BE2C (cell line): ENCODE measurements at places on chromosomes 12 and 14.

DNA sequence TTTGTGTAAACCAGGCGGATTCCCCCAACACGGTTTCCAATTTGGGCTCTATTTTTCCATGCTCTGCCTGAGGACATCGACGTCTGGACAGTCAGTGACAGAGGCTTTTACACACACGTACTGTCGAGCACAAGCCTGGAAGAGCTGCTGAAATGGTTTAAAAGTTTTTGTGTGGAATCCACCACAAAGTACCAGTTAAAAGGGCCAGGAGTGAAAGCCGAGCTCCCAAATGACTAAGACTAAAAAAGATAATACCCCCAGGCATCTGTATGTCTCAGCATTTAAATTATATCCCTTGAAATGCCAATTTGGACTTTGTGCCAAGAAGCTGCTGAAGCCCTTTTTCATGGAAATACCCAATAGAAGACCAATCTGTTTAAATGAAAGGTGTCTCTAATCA is 173.2 kb downstream of the EGLN3 start:
- no peak for DNase-seq

DNA sequence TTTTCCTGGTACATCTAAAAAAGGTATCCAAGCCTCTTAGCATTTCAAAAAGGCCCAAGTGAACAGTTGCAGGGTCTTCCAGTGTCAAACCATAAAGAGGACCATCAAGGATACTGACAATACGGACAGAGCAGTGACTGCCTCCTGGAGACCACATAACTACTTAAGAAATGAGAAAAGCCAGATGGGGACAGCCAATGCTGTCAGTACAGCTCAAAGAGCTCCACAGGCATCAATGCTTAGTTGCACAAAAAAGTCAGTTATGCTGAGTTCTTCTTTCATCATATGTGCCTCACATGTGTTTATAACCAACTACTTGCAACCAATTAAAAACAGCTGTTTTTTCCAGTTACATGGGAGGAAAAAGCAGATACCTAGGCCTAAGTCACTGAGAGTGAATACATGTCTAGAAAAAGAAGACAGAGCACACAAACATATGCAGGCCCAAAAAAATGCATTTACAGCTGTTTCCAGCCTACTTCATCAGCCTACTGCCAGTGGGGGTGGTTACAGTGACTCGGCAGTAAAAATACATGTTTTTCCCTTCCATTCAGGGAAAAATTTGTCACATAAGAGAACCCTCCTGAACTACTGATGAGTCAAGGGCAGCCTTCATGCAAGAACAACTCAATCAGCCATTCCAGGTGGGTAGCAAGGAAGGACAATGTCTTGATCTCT is 84.0 kb downstream of the DCAF5 start:
- DNase-seq: no peak

DNA sequence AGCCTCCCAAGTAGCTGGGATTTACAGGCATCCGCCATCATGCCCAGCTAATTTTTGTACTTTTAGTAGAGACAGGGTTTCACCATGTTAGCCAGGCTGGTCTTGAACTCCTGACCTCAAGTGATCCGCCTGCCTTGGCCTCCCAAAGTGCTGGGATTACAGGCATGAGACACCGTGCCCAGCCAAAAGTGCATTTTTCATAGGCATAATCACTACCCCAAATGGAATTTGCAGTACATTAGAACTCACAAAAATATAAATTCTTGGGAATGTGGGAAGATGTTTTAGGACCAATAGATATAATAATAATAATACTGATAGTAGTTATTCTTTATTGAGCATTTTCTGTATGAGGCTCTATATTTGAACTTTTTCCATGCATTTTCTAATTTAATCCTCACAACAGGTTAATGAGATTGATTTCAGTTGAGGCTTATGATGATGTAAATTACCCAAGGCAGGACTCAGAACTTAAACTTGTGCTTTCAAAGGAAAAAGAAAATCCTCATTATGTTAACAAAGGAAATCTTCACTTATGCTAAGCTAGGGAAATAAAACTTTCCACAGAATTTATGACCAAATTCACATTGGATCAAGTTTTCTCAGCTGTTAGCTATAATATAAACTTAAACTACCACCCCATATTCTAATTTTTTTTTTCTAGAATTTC is 121.6 kb downstream of the SRGAP1 start:
- no peak for DNase-seq

GRCh38 chr12:124831590-124831989 is 32.1 kb downstream of the SCARB1 start:
- DNase-seq: no peak

DNA sequence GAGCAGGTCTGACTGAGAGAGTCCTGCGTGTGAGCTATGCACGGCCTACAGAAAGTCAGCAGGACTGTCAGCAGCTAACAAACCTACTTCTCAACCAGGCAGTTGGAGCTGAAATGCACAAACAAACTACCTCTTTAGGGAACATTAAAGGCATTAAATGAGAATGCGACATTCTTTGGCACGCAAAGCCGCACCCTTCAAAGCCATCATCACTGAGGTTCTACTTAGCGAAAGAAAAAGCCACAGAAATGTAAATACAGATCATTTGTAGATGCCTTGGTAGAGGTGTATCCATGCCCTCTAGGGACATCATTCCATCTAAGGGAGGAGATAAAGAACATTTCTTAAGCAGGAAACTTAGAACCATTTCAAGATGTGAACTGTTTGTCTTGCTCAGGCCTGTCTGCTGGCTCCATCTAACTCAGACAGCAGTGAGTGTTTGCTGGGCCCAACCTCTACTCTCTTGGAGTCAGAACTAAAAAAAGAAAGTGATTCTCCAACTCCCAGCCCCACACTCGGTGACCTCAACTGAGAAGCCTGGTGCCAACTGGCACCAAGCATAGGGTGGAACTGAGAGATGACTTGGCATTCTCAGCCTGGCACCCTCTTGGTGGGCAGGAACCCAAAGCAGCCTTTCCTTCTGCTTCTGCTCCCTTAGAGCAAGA is 63.5 kb upstream of the MBIP start:
- no peak for DNase-seq
